Epithelial cell of esophagus (primary cell): ENCODE measurements at places on chromosomes 4 and X.

- DNase-seq, result peak; percentile 89
Observed at GRCh38 chr4:99827454-99827853, 10.8 kb downstream of the DAPP1 start.

GRCh38 chr4:173181848-173182247 is 13.2 kb downstream of the GALNT7 start:
- peak; percentile 80 for DNase-seq

GRCh38 chr4:10050261-10050661 is 29.0 kb upstream of the SLC2A9 start:
- peak; percentile 88 for DNase-seq

DNA sequence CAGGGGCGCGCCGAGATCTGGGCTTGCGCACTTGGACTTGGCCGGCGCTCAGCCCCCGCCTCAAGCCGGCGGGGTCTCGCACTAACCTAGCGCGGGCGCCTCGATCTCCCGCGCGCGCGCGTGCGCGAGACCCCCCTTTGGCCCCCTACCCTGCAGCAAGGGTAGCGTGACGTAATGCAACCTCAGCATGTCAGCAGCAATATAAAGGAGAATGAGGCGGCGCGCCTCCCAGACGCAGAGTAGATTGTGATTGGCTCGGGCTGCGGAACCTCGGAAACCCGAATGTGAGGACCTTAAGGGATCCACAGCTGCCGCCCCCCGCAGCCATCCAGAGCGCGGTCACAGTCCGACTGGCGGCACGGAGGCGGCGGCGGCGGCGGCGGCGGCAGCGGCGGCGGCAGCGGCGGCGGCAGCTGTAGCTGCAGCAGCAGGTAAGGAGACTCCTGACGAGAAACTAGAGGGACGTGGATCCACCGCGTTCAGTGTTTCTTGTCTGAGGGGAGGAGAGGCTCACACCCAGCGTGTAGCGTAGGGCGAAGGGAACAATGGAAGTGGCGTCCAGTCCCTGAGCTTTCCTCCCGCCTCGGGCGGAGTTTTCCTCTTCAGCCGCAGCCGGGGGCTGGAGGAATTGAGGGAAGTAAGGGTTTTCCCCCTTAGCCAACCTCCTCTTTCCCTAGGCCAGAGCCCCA is at the start of the genes SATL1 and ZNF711:
Gene SATL1, minus strand, starts transcription at position 19 of the 689 bp plus-strand sequence. CDS start 134,811 bp downstream, outside the sequence.
Gene ZNF711, plus strand, starts transcription at position 231 of the 689 bp plus-strand sequence. CDS start 3,582 bp downstream, outside the sequence.
- peak; percentile 15 for DNase-seq

GRCh38 chrX:18003876-18004275 is 142.8 kb upstream of the RAI2 start:
- no peak for DNase-seq

GRCh38 chr4:55610381-55610780 is 18.3 kb upstream of the PDCL2 start:
- DNase-seq, result no peak

GRCh38 chr4:110518889-110519490 is 43.0 kb downstream of the ENPEP start:
- peak; percentile 43 for DNase-seq

DNA sequence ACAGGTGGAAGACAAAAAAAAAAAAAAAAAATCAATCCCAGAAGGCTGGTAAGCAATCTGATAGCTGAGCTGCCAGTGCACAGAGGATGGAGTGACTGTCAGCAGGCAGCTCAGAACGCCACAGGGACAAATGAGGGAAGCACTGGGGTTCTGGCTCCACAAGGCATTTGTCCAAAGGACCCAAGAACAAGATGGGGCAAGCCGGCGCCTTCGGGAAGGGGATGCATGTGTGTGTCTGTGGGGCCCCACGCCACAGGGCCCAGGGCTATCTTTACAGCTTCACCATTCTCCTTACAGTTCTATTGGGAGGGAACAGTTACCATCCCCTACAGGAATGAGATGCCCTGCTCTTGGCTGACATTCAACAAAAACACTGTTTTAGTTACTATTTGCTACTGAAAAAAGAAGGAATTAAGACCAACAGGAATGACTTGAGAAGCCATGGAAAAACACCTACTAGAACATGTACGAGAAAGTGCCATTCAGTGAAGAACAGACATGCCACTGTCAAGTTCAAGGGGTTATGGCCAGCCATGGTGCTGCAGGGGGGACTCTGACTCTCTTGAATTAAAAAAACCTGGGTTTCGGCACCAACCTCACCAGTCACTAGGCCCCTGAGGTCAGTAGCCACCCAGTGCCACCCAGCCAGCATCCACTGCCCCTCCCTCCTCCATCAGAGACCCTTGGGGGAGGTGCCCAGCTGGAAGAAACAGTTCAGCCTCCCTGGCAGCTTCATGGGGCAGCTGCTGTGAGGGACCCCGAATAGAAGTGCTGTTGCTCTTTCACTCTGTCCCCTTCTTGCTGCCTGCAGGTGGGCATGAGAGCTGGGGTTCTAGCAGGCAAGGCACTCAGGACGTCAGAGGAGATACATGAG is 18.5 kb downstream of the WDR1 start:
- no peak for DNase-seq

- DNase-seq, result peak; percentile 21
Observed at GRCh38 chr4:119478446-119479179, 150.0 kb downstream of the PDE5A start.

DNA sequence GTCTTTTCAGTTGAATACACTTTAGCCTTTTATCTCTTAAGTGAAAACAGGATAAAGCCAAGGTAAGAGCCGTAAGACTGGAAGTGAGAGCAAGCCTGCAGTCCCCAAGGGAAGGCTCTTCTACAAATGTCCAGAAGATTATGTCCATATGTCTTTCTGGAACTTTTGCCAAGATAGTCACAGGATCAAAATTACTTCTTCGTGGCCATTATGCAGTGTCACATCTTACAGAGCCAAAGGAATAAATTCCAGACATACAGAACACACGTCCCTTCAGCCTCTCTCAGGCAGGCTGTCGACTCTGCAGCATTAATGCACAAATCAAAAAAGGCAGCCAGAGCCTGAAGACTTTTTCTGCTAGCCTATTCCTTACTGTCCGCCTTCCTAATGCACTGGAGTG is 10.9 kb upstream of the GATB start:
- DNase-seq, result no peak

DNA sequence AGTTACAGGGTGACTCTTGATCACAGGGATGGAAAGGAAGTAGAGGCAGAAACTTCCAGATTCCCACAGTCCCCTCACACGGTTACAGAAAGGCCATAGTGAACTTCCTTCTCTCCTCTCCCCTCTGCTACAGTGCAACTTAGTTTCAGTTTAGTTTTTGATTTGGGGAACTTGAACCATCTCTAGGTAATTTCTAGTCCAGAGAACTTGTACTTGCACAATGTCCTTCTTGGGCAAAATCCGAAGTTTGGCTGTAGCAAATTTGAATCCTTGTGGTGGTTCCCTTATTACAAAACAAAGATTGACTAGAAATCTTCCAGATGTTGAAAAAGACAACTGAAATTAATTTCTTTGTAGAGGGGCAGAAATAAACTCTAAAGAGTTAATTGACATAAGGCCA is 1.2 kb upstream of the BLTP1 start:
- DNase-seq, result no peak

GRCh38 chr4:181468451-181468850 is 774.8 kb upstream of the TENM3 start:
- no peak for DNase-seq

DNA sequence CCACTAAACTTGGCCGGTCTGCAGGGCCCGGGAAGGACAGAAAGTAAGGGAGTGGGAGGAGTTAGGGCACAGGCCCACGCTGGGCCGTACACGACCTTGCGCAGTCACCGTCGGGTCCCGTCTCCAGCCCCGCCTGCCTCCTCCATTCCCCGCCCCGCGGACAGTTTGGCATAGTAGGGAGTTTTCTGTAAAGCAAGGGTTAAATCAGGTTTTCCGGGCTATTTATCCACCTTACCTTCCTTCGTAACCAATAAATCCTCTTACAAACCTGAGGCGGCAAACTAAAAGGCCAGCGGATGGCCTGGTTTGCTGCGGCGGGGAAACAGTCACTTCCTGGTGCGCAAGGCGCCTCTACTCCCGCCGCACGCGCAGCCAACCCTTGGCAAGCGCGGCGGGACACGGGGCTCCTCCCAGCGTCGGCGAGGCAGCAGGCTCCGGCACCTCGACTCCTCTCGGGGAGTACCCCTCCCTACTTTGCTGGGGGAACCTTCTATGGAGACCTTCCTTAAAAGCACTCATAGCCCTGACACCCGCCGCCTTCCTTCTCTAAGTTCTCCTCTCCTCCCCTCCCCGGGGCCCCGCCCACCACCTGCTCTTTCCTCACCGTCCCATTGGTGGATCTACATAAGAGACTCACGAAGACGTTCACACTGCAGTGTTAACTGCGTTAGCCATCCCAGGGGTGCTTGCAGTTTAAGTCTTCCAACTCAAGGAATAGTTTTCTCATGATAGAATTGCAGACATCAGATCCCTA is at the start of gene TRMT2B:
Gene TRMT2B, minus strand, starts transcription at position 563 of the 754 bp plus-strand sequence. CDS start 9,822 bp downstream, outside the sequence.
- peak; percentile 70 for DNase-seq

GRCh38 chrX:9867226-9867625 is 81.0 kb downstream of the SHROOM2 start:
- no peak for DNase-seq

- DNase-seq, result peak; percentile 9
Observed at GRCh38 chr4:134544303-134544770, 342.7 kb upstream of the PABPC4L start.

GRCh38 chr4:152979731-152980330 is 43.7 kb downstream of the FHDC1 start:
- peak; percentile 80 for DNase-seq

- no peak for DNase-seq
Observed at GRCh38 chr4:119206178-119206577, 6.3 kb upstream of the USP53 start.

GRCh38 chrX:19650996-19651395 is 135.7 kb upstream of the MAP3K15 start:
- no peak for DNase-seq

- DNase-seq, result no peak
Observed at GRCh38 chr4:143354990-143355389, 18.3 kb downstream of the GAB1 start.

DNA sequence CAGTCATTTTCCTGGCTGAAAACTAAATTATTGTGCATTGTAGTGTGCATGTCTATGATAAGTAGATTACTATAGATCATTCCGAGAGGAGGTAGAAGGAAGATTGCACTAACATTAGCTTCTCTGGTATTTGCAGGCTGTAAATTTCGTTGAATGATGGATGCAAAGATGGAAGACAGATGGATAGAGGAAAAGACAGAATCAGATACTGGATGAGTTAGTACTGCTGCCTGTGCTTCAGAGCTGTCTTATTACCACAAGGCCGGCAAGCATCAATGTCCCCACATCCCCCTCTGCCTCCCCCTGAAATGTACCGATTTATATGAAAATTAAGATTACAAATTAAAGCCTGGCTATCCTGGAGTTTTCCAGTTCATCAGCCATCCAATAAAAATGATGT is 17.7 kb downstream of the NAA11 start:
- no peak for DNase-seq

DNA sequence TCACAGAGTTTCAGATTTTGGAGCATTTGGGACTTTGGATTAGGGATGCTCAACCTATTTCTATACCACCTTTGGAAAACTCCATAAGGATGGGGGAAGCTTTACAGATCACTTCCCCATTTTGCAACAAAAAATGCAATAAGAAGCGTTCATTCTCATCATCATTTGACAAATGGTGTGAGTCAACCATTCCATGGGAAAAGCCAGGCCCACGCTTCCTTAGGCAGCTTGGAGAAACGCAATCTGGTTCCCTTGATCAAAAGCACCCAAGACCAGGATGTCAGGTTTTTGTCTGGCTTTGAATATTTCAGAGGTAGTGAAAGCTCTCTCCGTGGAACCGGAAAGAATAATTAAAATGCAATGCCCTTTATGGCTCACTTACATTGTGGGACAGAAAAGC is 79.3 kb upstream of the C4orf50 start:
- DNase-seq, result no peak

- DNase-seq, result no peak
Observed at GRCh38 chr4:6356076-6356560, 86.5 kb downstream of the WFS1 start.
